ENCODE measurements at places on chromosomes 7 and 10. TPM values are rescaled to one million over a fixed set of nuclear protein-coding genes. Genes with fewer than 3 reads are reported as not detected.

GRCh38 chr7:105975770-105976417, 12.8 kb downstream of the CDHR3 start:
- peak; percentile 49 for DNase-seq

GRCh38 chr7:1359051-1359400, 100.2 kb downstream of the MICALL2 start:
- DNase-seq = no peak

DNA sequence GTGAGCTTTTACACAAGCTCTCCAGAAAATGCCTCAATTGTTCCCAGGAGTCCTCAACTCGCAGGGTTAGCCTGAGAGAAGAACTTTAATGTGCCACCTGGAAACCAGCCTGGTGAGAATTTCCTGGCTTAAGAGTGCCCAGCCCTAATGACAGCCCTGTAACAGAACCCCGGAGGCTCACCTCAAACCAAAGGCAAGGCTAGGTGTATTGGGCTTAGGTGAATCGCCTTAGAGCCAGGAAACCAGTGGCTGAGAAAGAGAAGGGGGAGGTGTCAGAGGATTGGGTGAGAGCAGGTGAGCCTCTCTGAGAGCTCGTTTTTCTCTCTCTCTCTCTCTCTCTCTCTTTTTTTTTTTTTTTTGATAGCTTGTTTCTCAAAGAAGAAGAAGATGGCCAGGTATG, 7.3 kb downstream of the OCM2 start:
- DNase-seq = no peak

DNA sequence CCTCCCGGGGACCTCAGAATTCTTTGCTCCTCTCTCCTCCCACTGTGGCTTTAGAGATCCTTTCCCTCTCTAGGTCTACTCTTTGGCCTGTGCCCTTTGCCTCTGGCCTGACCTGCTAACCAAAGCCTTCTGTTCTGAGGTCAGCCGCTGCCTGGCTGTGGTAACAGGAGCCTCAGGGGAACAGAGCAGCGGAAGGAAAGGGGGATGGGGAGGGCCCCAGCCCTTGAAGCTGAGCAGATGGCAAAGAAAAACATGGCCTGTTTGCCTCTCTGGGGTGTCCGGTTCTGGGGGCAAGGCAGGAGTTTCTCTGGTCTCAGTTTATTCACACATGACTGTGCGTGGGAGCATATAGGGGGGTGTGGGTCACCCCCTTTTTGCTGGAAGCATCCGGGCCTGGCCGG, 28.2 kb downstream of the COL26A1 start:
- DNase-seq = peak; percentile 36

GRCh38 chr10:47326306-47326926, 4.2 kb downstream of the GDF2 start:
- no peak for DNase-seq

- DNase-seq = no peak
These were observed 63.8 kb downstream of the MTPN start for GRCh38 chr7:135913404-135913803.

DNA sequence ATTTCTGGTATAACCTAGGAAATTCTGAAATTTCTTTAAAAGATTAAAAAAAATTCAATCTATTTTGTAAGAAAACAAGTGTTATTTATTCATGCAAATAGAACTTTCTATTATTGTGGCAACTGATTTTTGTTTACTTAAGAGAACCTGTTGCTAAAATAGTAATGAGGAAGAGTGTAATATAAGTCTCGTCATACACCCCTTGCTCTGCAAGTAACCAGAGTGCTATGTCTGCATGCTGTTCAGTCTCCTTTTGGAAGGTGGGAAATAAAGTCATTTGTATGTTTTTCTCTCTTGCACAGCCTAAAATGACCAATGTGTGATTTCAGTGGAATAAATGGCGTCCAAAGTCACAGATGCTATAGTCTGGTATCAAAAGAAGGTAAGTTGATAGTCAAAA, 41.3 kb downstream of the PHTF2 start:
- DNase-seq = no peak

GRCh38 chr7:16098585-16099179, 322.7 kb downstream of the CRPPA start:
- no peak for DNase-seq

- peak; percentile 27 for DNase-seq
These were observed 249.3 kb upstream of the KCND2 start for GRCh38 chr7:120023494-120024167.

DNA sequence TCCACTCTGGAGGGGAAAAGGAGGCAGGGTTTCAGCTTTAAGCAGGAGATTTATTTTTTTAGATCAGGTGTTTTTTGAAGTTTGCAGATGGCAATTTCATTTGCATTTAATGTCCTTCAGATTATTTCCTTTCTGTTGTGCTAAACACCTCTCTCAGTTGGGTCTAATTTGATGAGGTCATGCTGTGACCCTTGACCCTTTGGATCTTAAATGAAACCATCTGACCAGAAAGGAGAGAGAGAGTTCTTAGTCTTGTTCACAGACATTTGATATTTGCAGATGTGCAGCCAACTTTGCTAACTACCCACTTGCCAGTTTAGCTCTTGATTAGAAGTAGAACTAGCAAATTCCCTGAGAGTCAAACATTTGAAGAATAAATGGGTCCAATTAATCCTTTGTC, 101.5 kb upstream of the RAB11FIP2 start:
- DNase-seq = no peak

DNA sequence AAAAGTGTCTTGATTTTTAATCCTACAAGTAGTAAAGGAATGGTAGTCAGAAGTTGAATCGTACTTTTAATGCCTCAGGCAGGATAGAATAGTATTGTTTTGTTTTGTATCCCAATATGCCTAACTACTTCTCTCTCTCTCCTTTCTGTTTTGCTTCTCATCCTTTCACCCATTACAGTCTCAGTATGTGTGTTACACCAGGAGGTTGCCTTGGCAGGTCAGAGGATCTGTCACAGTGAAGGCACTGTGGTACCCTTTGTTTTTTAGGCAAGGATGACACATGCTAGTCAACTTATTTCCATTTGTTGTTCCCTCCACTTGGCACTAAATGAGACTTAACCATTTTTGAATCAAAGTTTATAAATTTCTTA, 94.4 kb downstream of the MAPK8 start:
- no peak for DNase-seq

The UBE2D4 gene
- total RNA-seq = 6.4 TPM

The LGI1 gene
- not detected for total RNA-seq

The RBM20 gene
- under 0.01 TPM for total RNA-seq

The EVX1 gene
- total RNA-seq = not detected

The PLPP4 gene
- total RNA-seq = 0.26 TPM

The TAC1 gene
- under 0.01 TPM for total RNA-seq

The TAS2R5 gene
- 1.0 TPM for total RNA-seq

The FAM20C gene
- 52.9 TPM for total RNA-seq

The TMEM176A gene
- 61.1 TPM for total RNA-seq

All from fibroblast of lung (primary cell).